GM23248 (cell line): ENCODE measurements at places on chromosomes 5 and 9.

DNA sequence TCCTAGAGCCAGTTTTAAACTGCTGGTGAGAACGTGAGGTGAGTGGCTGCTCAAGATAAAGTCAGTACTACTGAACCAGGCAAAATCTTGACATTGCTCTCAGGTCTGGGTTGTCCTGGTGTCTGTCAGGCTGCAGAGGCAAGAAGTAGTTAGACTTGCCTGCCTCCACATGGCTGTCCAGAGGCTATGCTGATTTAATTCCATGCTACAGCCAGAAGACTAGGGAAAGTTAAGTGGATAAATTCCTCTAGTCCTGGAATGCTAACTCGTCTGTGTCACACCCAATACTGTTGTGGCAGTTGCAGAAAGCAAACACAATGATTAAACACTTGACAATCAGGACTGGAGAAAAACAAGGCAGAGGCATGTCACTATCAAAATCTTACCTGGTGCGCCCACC lies 118.9 kb downstream of the ACER2 start:
- no peak for DNase-seq

- DNase-seq: no peak
Measured at GRCh38 chr5:107517185-107518033, 153.3 kb downstream of the EFNA5 start.

- DNase-seq: peak; percentile 75
Measured at GRCh38 chr9:36575411-36575882, 2.8 kb downstream of the MELK start.

DNA sequence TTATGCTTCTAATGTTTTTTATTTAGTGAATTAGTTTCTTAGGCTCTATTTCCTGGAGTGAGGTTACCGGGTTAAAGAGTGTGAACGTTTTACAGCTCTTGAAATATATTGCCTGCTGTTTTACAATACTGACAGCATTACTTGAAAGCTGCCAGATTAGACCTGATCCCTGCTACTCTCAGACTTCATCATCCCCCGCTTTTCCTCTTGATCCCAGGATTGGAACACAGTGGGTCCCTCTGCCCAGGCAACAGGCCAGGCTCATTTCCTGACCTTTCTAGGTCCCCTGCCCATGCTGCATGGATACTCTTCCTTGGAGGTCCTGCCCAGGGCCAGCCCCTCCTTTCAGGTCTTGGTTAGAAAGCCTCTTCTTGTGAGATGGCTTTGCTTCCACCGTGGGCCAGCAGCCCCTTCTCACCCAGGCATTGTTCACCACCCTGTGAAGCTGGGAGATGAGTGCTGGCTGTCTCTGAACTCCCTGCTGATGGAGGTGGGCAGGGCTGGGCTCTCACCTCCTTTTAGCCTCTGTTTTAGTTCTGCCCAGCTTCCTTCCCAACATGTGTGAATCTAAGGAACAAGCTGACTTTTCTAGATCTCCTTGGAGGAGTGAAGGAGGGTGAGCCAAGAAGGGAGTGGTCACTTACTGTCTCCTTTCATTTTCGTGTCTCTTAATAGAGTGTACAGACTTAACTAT lies 15.5 kb upstream of the FAM120AOS start:
- peak; percentile 65 for DNase-seq
